ENCODE measurements at places on chromosomes 3 and 15.

GRCh38 chr15:77607894-77608261 lies 24.8 kb downstream of the LINGO1 start:
- DNase-seq = no peak

GRCh38 chr3:20668411-20668810 lies 482.4 kb upstream of the SGO1 start:
- DNase-seq = peak; percentile 6

GRCh38 chr3:13772321-13772745 lies 107.5 kb downstream of the WNT7A start:
- DNase-seq = no peak

DNA sequence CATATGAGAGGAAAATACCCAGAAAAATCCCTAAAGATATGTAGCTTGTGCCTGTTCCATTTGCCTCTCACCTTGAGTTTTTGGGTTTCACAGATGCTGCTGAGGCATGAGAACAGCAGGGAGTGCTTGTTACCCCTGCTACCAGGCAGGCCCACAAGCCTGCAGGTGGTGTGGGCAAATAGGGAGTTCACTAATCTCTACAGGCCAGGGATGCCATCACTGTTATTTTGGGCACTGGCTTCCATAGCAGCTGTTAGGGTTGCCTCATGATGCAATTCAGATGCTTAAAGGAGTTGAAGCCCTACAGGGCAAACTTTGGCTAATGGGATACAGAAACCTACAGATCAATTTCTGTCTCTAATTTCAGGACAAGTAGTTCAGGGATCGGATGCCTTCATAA lies 873.5 kb downstream of the OTOL1 start:
- DNase-seq = no peak

- peak; percentile 92 for DNase-seq
These were observed 15.9 kb downstream of the RPLP1 start for GRCh38 chr15:69468241-69469121.

DNA sequence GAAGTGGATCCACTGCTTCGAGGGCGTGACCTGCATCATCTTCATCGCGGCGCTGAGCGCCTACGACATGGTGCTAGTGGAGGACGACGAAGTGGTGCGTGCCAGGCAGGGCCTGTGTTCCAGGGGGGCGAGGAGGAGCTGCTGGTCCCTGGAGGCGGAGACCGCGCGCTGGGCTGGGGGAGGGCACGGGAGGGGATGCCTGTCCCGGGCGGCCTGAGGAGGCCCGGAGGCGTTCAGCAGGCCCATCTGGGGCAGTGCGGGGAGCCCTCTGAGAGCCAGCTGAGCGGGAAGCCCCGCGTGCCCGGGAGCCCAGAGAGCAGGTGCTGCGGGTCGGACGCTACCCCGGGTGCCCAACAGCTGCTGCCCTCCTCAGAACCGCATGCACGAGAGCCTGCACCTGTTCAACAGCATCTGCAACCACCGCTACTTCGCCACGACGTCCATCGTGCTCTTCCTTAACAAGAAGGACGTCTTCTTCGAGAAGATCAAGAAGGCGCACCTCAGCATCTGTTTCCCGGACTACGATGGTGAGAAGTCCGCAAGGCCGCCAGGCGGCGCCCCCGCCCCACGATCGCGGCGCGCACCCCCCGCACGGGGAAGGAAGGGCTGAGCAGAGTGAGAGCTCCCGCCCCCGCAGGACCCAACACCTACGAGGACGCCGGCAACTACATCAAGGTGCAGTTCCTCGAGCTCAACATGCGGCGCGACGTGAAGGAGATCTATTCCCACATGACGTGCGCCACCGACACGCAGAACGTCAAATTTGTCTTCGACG lies 2.9 kb downstream of the GNAT1 start:
- peak; percentile 65 for DNase-seq
